BJ (cell line): ENCODE measurements at places on chromosomes 4 and X.

GRCh38 chrX:3371163-3371562, 24.7 kb upstream of the MXRA5 start:
- DNase-seq: no peak

- no peak for DNase-seq
These were observed 14.5 kb downstream of the IQSEC2 start for GRCh38 chrX:53266914-53267313.

- no peak for DNase-seq
These were observed 131.0 kb downstream of the COX18 start for GRCh38 chr4:72938516-72938915.

- DNase-seq: no peak
These were observed 91.3 kb downstream of the RASGEF1B start for GRCh38 chr4:81380437-81380836.

DNA sequence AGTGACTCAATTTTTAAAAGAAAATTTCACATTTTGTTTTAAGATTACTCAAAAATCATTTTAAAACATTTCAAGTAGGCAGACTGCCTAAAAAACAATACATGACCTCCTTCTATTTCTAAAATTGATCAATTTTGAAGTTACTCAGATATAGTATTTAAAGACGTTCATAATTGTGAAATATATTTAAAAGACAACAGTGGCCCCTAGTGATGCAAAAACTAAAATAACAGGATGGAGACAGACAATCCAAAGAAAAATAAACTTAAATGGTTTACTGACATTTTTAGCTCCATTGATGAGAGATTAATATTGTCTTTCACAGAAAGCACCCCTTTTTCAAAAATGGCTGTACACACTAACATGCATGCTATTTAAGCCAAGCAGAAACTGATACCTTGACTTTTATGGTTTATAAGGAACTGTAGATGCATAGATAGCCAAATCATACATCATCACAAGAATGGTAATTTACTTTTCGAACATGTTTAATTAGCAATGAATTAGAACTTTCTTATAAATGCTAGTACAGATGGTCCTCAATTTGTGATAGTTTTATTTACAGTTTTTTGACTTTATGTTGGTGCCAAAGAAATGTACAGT, 69.8 kb upstream of the FAT4 start:
- DNase-seq: no peak

DNA sequence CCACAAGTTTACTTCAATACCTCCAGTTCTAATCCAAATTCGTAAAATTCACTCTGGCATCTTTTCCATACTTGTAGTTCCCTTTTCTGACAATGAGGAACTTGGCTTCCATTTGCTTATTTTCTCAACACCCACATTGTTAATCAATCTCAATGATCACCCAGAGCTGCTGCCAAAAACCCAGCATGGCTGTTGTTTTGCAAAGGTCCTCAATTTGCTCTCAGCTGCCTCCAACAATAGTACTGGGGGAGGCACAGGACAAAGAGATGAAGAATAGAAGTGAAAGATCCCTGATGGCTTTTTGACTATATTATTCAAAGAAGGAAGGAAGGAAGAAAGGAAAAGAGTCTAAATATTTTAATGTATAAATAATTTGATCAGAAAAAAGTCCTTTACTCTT, 847.8 kb downstream of the RAPGEF2 start:
- no peak for DNase-seq

GRCh38 chr4:18529482-18529881, 507.9 kb upstream of the LCORL start:
- DNase-seq: no peak

GRCh38 chr4:25162566-25162965, 2.3 kb upstream of the SEPSECS start:
- DNase-seq: no peak

DNA sequence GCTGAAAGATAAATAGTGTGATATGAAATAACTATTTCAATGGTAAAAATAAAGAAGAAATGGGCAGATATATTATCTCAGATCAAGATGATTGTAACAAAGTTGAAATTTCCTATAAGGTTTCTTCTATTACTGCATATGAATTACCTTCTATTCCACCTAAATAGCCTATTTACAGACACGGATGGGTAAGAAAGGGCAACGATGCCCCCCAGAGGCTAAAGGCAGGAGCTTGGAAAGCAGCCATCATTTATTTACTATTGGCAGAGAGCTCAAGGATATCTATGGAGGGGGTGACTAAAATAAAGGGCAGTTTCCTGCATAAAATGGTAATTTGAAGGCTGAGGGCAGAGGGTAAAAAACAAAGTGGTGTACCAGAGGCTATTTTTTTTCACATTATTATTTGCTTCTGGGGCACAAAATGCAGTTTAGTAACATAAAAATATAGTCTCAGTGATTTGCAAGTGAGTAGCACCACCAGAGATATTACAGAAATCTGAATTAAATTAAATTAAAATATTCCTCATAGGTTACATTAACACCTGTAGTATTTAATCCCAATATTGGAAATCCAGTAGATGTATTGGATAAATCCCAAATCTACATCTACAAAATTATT, 123.1 kb downstream of the BTC start:
- DNase-seq: no peak

DNA sequence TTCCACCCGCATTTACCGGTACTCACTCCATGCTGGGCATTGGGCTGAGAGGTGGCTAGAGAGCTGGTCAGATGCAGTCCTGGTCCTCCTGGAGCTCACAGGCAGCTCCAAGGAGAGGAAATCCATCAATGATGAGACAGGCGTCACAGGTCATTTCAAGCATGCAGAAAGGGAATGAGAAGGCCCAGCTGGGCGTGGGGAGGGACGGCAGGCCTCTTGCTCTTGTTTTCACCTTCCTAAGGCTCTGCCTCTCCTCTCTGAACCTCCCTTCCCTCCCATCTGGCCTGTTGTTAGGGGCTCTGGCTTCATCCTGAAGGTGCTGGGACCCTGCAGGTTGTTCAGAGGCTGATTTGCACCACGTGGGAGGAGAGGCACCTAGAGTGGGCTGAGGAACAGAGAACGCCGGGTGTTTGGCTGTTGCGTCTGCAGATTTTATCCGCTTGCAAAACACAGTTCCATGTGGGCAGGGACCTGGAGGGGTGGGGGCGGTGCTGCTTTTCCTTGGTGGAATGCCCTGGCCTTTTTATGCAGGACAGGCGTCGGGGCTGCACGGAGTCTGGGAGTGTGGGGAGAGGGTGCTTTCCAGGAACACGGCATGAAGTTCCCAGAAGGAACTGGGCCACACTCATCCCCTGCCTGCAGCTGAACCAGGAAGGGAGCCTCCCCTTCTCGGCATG, 81.5 kb upstream of the PSAPL1 start:
- no peak for DNase-seq

GRCh38 chr4:164949448-164950143, 27.9 kb downstream of the TRIM61 start:
- no peak for DNase-seq

- no peak for DNase-seq
These were observed 55.3 kb upstream of the CXorf51B start for GRCh38 chrX:146754268-146754667.

DNA sequence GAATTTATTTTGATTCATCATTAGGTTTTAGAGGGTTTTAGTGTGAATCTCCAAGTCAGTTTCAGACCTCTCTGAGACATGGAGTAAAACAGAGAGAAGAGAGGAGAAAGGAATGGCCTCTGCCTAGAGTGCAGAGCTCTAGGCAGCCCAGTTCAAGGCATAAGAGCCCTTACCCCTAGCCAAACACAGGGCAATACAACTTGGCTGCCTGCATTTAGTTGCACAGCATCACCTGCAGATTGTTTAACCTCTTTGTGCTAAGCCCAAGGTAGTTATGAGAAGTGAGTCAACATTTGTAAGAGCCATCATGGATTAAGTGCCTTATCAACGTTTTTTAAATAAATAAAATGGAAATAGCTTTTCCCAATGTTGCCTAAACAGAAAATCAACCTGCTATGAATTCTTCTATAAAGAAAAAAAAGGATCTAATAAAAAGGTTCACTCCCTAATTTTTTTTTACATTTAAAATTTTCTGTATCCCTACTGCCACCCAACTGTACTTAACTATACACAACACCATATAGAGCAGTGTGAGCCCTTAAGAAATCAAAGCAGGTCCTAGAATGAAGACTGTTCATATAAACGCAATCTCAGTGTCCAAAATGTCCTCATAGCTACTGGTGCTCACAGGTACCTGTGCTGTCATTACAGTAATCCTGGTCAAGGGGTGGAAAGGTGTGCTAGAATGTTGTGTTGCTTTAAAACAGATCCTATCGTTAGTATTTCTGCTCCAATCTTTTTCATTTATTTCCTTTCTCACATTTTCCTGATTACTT, 36.0 kb downstream of the PF4 start:
- DNase-seq: no peak

GRCh38 chr4:114280645-114281044, 301.2 kb upstream of the ARSJ start:
- DNase-seq: no peak

- no peak for DNase-seq
These were observed 11.9 kb downstream of the TMPRSS11D start for GRCh38 chr4:67871867-67872266.

GRCh38 chrX:42955349-42955748, 177.4 kb upstream of the PPP1R2C start:
- no peak for DNase-seq

- no peak for DNase-seq
These were observed 183.1 kb upstream of the MXRA5 start for GRCh38 chrX:3529466-3530010.

- no peak for DNase-seq
These were observed 250.5 kb upstream of the EDA2R start for GRCh38 chrX:66889418-66889817.

DNA sequence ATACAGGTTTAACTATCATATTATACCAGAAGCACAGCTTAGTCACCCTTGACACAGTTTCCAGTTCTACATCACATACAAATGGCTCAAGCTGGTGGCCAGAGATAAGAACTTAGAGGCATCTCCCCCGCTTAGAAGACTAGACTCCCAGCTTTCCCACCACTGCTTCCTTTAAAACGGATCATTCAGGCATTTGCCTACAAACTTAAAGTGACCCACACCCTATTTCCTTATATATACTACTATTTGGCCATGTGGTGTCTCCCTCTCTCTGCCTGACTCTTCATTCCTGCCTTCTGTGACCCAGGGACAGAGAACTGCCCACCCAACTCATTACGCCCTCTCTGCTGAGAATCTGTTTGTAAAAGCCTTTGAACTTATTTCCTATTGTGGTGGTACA, 781.2 kb upstream of the DIAPH2 start:
- DNase-seq: no peak

DNA sequence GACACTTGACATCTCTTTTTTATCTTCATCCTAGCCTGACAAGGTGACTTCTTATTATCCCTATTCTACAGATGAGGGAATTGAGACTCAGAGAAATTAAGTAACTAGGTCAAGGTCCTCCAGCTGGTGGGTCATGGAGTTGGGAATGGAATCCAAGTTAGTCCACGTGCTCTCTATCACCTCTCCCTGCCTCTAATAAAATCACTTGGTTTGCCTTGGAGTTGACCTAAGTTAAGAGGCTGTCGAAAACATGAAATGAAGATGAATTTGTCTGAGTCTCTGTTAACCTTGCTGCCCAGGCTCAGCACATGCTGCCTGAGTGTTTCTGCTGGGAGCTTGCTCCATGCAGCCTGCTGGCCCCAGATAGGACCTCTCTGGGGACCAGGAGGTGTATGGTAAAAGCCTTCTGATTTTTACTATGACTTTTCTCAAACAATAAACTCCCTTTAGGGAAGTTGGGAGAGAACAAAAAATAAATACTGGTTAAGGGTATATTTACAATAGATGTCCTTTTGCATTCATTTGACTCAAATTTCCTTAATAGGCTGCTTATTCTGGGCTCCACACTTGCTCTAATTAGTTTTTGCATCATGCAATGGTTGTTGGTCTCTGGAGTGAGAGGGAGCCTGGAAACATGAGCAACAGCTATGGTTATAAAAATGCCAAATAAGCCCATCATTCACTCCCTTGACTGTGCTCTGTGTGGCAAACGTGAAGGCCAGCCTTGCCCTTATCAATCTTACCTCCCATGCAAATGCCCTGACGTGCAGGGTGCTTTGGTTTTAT, 61.6 kb upstream of the DHX15 start:
- no peak for DNase-seq

- DNase-seq: no peak
These were observed 420.3 kb downstream of the PDHA2 start for GRCh38 chr4:96260064-96260682.

- no peak for DNase-seq
These were observed 51.3 kb downstream of the RTL9 start for GRCh38 chrX:110409925-110410324.

GRCh38 chrX:15399962-15400391, 15.8 kb upstream of the VEGFD start:
- no peak for DNase-seq

GRCh38 chr4:163142246-163142645, 24.4 kb downstream of the NAF1 start:
- no peak for DNase-seq

- peak; percentile 5 for DNase-seq
These were observed at the start of gene FAM133A for GRCh38 chrX:93673869-93674271. Gene FAM133A, plus strand, starts transcription at chrX:93674206. Its CDS starts 35,214 bp downstream, at chrX:93709420.

- no peak for DNase-seq
These were observed 31.0 kb downstream of the SLC9B1 start for GRCh38 chr4:102988429-102989020.

DNA sequence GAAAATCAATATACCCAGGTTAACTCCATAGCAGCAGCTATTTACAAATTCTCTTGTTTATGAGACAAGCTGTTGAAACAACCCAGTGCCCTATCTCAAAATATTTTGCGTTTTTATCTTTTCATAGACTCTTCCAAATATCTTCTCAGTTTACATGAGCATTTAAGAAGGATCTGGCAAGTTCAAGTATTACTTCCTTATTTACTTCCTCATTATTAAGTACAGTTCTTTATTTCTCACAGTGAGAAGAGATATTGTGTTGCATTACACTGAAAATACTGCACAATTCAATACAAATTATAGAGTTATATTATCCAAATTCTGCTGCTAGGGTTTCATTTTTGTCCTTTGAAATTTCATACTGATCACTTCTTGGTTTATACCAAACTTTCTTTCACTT, 43.6 kb upstream of the UCP1 start:
- DNase-seq: no peak
